Activated CD8-positive, alpha-beta memory T cell treated with anti-CD3 and anti-CD28 coated beads for 1 hour (primary cell): ENCODE measurements at places on chromosomes 3 and 15.

GRCh38 chr3:114496874-114497273 lies 203.0 kb downstream of the TIGIT start:
- no peak for DNase-seq

DNA sequence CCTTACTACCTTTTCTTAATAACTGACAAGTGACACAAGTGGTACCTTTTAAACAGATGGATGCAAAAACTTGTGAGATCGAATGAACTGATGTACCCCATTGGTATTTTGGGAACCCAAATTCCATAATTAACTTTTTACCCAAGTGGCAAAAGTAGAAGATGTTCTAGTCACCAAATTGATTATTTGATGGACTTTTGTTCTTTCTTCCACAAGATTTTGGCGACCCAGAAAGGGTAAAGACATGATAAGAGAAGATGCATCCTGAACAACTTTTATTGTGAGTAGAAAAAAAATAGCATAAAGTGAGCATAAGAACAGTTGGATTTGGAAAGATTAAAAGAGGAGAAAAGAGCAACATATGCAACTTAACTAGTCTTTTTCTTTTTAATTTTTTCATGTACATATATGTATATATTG lies 159.5 kb downstream of the TIGIT start:
- no peak for DNase-seq

DNA sequence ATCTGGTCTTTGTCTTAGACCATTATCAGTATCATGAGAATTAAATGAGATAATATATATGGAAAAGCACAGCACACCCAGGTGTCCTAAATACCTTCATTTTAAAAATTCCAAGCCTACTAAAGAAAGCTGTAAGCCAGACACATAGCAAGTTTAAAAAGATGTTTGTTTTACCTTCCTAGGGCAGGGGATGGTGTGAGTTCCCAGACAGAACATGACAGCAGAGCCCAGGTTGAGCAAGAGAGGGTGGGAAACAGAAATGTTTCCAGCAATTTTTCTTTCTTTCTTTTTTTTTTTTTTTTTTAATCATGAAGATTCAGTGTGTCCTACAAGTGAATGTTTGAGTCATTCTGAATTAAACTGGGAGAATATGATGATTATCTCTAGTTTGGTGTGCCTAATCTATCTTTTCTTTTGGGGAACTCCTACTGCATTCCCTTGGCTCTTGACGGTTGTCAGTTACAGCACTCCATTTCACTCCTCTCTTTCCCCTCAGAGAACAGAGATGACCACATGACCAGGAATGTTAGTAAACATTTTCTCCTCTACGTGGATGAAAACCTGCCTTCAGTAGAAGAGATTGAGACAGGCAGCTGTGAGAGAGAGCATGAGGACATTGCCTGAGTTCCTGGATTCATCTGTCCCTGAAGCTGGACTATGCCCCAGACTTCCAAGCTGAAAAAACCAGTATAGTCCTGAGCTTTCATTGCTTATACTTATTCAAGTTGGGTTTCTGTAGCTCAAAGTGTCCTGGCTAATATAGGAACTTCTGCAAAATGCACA lies 54.5 kb upstream of the ARL14 start:
- no peak for DNase-seq

DNA sequence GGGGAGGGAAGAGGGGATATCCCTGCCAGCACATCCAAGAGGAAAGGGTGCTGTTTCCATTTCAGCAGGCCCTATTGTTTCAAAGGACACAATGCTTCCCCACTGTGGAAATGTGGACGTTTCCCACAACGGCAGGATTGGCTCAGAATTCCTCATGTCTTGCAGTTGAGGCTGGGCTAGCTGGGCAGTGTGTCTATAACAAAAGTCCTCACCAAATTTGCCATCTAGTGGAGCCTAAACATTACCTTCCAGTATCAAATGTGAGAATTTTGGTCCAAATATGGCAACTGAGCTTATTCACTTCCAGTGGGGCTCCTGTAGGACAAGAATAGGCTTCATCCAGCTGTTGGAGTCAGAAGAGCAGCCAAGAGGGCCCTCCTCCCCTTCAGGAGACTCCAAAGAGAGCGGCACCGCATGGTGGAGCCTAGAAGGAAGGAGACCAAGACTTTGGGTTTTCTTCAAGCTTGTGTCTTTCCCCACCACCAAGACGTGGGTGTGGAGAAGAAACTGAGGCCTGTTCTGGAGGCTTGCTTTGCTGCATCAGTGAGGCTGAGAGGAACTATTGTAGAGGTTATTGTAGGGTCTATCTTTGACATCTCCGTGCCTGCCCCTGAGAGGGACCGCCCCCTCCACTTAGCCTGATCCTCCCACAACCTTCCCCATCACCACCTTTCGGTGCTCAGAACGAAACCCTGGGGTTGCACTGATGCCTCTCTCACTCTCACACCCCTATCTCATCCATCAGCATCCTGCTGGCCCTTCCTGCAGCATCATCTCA lies 45.3 kb upstream of the SLCO2A1 start:
- DNase-seq, result no peak

DNA sequence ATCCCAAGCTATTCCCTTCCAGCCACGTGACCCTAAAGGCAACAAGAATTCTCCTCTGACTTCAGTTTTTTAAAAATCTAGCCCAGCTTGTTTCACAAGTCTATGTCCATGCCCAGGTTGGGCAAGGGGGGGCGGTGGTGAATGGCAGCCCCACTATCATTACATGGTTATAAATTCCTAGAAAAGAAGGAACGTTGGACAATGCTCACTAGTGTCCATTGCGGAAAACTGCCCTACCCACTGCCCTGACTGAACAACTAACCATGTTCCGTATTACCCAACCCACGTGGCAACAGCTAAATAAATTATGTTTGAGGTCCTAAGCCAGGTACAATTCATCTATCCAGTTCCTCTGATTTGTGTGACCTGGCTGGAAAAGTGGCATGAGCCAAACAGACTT lies 8.7 kb upstream of the TAFA4 start:
- DNase-seq, result no peak

- DNase-seq, result no peak
These were observed 241.8 kb upstream of the SLCO3A1 start for GRCh38 chr15:91611561-91612323.

DNA sequence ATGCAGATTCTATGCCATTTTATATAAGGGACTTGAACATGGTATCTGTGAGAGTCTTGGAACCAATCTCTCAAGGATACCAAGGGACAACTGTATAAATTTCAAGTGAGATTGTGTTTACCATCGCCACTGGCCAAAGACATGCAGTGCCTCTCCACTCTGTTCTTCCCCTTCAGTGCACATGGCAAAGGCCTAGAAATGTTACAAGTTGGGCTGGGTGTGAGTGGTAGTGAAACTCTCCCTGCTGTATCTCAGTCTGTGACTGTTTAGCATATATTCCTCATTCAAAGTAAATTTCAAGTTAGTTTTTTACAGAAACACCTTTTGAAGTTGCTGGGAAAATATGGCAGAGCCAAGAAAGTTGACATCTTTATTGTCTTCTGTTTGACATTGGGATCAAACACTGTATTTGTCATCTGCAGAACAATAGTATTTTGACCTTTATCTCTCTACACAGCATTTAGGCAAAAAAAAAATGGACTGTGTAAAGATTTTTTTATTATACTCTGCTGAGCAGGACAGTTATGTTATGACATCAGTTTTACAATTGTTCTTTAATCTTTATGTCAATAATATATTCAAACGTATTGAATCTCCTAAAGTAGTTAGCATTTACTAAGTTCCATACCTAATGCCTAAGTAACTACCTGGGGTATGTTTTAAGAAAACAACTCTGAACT lies 101.4 kb downstream of the CCNL1 start:
- no peak for DNase-seq

DNA sequence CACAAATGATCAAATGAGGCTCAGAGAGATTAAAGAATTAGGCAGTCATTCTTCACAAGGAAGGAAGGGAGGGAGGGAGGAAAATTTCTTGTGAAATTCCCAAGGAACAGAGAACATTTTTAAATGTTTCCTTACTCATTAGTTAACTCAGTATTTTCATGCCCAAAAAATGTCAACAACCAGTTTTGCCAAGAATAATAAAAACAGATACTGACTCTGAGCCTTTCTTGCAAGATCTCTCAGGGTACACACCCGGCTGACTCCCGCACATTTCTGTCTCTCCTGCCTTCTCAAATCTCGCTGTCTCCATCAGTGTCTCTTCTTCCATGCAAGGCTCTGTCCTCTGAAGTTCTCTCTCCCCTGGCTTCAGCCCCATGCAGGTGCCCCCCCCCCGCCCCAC lies 265.9 kb downstream of the TJP1 start:
- DNase-seq, result no peak

- DNase-seq, result no peak
These were observed 44.4 kb downstream of the PDZRN3 start for GRCh38 chr3:73580343-73580742.

DNA sequence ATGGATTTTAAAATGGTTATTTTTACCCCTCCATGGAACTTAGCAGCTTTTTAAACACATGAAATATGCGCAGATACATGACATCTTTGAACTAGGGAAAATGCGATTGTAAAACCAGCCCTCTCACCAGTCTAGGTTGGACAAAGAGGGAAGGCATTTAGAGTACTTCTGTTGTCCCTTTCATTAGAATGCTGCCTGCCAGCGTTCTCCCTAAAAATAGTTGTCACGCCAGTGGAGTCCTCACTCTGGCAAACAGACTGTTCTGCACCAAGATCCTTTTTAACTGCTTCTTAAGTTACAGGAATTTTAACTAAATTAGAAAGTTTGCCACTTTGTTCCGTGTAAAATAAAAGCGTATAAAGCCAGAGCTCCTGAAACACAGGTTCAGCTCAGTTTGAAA lies 295.3 kb downstream of the VPS13C start:
- DNase-seq, result no peak

- DNase-seq, result no peak
These were observed 319.8 kb downstream of the LPP start for GRCh38 chr3:188473591-188474288.

DNA sequence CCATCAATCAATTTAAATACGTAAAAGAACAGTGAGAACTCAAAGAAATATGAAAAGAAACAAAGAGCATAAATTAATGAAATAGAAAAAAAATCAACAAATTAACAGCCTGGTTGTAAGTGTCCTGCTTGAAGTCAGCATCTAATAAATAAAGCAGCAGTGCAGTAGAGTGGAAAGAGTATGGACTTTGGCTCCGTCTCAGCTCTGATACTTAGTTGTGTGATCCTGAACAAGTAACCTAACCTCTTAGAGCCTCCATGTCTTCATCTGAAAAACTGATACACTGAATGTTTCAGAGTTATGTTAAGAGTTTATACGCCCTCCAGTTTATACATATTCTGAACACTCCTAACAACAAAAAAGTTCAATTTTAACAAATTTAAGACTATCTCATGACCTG lies 44.6 kb downstream of the TFDP2 start:
- DNase-seq, result no peak

- no peak for DNase-seq
These were observed 242.9 kb upstream of the BHLHE40 start for GRCh38 chr3:4736284-4736861.

- no peak for DNase-seq
These were observed 78.0 kb downstream of the SUCLG2 start for GRCh38 chr3:67576441-67576840.

GRCh38 chr3:186646106-186646505 lies 5.9 kb downstream of the FETUB start:
- no peak for DNase-seq

GRCh38 chr3:60055765-60056164 lies 1005.9 kb upstream of the CFAP20DC start:
- DNase-seq, result no peak

DNA sequence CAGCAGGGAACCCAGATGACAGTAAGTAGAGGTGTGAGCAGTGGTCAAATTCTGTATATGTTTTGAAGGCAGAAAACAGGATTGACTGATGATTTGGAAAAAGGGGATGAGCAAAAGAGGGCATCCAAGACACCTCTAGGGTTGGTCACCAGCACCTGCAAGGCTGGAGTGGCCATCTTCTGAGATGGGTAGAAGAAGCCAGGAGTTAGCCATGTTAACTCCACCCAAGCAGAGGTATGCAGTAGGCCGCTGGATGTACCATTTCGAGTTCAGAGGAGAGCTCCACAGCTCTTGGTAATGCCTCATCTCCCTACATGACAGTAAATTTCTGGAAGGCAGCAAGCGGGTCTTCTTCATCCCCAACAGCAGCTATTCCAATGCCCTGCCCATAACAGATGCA lies 7.0 kb downstream of the RFTN1 start:
- no peak for DNase-seq

- DNase-seq, result no peak
These were observed 1122.0 kb downstream of the ROBO1 start for GRCh38 chr3:78645628-78646310.

DNA sequence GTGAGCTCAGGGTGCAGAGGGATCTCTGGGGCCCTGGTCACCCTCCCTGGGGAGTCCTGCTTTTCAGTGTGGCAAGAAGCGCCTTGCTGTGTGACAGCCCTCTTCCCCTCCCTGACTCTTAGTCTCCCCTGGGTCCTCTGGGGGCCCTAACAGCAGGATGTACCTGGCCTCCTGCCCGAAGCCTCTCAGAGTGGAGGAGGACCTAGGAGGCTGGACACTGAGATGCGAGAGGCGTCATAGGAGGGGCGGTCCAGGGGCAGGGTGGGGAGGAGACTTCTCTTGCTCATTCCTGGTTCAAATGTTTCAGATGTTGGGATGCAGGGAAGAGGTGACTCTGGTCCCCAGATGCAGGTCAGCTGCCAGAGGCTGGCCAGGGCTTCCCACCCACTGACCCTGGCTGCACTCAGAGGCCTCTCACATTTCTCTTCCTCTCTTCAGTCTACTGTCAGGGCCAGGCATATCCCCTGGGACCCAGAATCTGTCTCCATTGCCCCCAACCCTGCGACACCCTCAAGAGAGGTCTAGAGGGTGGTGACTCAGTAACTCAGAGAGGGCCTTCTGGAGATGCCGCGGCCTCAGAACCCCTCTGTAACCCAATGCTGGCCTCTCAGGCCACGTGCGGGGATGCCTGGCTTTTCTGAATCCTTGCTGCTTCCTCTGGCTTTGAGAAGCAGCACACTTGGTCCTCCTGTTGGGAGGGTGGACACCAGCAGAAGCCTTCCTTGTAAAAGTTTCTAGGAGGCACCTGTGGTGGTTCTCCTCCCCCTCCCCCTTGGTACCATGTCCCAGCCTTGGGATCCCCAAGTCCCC lies 25.9 kb downstream of the SNX33 start:
- no peak for DNase-seq

DNA sequence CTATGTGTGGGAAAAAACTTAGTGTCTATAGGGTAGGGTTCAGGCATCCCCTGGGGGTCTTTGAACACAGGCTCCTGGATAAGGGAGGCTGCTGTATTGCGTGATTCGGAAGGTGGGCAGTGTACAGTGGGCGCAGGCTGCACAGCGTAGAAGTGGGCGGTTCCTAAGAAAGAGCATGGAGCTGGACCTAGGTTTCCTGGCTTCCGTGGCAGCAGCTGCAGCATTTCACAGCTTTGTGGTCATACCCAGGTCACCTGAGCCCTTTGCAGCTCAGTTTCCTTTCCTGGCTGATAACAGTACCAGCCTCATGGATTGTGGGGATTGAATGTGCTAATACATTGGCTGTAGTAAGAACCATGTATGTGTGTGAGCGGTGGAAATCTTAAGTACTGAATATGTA lies 22.2 kb downstream of the CFAP100 start:
- DNase-seq, result no peak
